ENCODE measurements at places on chromosomes 1 and 21.

DNA sequence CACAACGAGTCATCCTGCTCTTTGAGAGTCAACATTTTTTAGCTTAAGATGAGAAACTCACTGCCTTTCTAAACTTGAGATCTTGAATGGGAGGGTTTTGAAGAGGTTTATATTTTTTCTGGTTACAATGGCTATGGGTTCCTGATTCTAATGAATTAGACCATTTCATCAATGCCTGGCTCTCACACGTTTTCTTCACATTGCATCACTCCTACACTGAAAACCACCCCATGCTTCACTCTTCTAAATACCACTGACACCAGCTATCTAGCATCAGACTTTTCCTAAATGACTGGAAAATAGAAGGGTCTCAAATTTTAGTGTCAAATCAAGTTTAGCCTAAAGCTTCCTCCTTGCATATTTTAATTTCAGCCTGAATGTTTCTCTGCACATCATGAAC is 606.1 kb upstream of the USP24 start:
- DNase-seq: no peak

DNA sequence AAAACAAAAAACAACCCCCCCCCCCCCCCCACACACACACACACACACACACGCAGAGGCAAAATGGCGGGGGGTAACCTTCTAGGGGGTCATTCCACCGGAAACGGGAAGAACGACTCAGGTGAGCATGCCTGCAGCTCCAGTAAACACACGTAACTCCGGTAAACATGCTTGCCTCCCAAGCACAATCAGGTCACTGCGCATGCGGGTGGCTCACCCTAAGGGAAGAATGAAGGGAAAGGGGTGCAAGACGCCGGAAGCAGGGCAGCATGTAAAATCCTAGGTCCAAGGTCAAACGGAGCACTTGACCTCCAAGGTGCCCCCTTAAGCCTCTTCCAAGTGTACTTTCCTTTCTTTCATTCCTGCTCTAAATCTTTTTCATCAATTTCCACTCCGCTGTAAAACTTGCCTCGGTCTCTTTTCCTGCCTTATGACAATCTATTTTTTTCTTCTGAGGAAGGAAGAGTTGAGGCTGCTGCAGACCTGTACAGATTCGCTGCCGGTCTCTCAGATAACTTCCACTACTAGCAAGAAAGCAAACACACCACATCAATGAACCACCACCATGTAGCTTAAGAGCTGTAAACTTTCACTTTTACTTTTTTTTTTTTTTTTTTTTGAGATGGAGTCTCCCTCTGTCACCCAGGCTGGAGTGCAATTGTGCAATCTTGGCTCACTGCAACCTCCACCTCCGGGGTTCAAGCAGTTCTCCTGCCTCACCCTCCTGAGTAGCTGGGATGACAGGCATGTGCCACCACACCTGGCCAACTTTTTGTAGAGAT is 21.0 kb upstream of the CBR3 start:
- no peak for DNase-seq

GRCh38 chr1:24878775-24879742 is 51.0 kb downstream of the RUNX3 start:
- no peak for DNase-seq

GRCh38 chr1:172163498-172164215 is 256.8 kb upstream of the C1orf105 start:
- DNase-seq: no peak

GRCh38 chr1:7384679-7385078 is 386.4 kb upstream of the VAMP3 start:
- peak; percentile 24 for DNase-seq

GRCh38 chr1:32525661-32526444 is 13.4 kb upstream of the ZBTB8A start:
- DNase-seq: no peak

DNA sequence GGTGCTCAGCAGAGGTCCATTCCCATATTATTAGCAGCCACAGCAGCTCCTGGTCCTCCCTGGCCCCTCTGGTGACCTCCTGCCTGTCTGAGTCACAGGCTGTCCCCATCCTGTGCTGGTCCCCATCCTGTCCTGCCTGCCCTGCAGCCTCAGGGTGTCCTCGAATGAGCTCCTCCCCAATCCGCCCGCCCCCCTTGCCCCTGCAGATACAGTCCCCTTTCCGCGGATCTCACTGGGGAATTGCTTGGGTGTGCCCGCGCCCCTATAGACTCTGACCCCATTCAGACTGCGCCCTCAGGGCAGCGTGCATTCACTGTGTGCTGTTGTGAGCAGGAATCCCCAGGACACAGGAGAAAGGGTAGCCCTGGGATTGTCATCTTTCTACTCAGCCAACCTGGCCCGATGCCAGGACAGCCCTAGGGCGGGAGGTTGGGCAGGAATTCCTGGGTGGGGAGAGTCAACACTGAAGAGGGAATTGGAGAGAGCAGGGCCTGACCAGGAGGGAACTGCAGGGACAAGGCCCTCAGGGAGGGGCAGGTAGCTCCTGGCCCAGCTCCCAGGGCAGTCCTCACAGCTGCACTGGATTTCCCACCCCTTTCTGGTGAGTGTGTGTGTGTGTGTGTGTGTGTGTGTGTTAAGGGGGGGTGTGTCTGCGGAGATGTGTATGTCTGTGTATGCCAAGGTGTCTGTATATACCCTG is 1.1 kb upstream of the GUCA2A start:
- peak; percentile 49 for DNase-seq

GRCh38 chr1:53195246-53196016 is 1.2 kb upstream of the CPT2 start:
- DNase-seq: no peak

- no peak for DNase-seq
These were observed 234.5 kb upstream of the HOOK1 start for GRCh38 chr1:59580257-59580656.

GRCh38 chr1:93751377-93752250 is 70.0 kb upstream of the BCAR3 start:
- DNase-seq: peak; percentile 57

GRCh38 chr1:14964711-14965055 is 188.9 kb upstream of the TMEM51 start:
- DNase-seq: no peak

- DNase-seq: no peak
These were observed 458.7 kb upstream of the ADAMTS5 start for GRCh38 chr21:27425574-27425973.

DNA sequence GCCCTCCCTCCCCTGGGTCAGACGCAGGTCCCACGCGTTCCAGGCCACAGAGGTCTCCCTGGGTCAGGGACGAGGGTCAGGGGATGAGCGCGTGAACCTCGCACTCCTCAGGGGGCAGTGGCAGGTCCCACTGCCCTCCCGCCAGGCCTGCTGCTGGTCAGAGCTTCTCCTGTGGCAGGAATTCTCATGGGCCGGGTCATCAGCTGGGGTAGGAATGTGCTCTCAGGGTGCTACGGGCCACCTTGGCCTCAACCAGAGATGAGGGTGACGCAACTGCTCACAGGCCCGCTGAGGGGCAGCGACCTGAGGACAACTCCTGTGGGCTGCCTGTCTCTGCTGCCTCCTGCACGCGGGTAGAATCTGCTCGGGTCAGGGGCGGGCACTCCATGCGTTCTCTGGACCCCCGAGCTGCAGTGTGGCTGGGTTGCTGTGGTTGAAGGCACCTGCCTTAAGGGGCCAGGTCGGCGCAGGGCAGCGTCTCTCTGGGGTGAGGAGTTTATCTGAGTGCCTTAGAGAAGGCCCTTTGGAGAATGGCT is 128.8 kb downstream of the PRDM16 start:
- DNase-seq: no peak

DNA sequence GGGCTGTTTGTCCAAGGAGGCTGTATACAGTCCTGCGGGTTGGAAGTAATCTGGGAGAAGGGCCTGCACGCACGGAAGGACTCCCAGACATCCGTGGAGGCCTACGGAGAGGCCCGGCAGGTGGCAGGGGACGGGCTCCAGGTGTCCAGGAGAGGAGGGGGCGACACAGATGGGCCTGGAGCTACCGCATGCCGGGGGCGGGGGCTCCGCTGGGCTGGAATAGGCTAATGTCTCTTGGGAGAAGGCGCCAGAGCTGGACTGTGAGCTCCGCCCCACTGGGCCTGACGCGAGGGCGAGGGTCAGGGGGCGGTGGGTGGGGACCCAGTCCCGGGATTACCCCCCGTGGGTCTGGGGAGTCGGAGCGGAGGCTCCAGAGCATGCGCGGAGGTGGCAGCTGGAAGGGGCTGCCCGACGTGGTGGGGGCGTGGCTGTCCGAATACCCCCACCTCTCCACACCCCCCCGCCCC is 659 bp downstream of the AGO1 start:
- no peak for DNase-seq

Measured in spinal cord (tissue), 10 donors.